NCI-H2107 (cell line): ENCODE measurements at places on chromosomes 11 and 22.

DNA sequence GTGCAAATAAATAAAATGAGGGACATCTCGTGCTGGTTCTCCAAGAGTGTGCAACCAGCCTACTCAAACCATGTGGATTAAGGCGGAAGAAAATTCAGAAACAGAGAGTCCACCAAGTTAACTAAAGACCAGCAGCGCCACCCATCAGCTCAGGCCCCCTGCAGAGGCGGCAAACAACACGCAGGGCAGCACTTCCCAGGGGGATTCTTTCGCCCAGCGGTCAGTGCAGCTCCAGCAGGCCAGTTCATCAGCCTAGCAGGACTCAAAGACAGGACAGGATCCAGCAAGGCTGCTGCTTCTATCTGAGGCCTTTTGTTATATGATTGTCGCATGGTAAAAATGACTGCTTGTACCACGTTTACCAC, 51.7 kb downstream of the PACSIN2 start:
- DNase-seq: no peak

DNA sequence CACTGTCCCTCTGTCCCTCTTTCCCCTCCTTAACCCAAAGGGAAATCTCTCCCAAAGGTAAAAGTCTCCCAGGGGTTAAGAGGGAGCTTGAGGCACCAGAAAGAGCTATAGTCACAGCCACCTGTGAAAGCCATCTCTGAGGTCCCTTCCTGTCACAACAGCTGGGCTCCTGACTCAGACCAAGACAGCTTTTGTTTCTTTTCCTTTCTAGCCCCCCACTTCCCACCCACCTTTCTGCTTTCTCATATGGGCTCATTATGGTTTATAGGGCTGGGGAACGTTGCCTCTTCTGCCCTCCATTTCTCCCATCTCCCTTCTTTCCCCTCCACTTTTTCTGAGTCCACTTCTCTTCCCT, 19.1 kb downstream of the MIF start:
- no peak for DNase-seq

GRCh38 chr22:26320447-26320846, 108.6 kb upstream of the ASPHD2 start:
- DNase-seq: no peak

GRCh38 chr11:61546663-61547062, 34.2 kb downstream of the SYT7 start:
- no peak for DNase-seq

- no peak for DNase-seq
These were observed 7.4 kb downstream of the LZTR1 start for GRCh38 chr22:20989323-20990138.

GRCh38 chr11:83661491-83662350, 375.6 kb upstream of the CCDC90B start:
- DNase-seq: no peak

DNA sequence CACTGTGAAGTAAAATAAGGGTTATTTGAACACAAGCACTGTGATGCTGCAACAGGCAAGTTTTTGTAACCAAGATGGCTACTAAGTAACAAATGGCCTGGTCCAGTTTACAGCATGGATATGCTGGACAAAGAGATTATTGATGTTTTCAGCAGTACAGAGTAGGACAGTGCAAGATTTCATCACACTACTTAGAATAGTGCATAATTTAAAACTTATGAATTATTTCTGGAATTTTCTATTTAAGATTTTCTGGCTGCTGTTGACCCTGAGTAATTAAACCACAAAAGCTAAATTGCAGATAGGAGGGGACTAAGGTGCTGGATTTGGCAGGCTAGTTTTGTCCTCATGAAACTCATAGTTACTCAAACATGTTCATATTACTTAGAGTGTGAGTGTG, 33.1 kb downstream of the CEP295 start:
- DNase-seq: no peak
